ENCODE measurements at places on chromosomes 4 and X.

DNA sequence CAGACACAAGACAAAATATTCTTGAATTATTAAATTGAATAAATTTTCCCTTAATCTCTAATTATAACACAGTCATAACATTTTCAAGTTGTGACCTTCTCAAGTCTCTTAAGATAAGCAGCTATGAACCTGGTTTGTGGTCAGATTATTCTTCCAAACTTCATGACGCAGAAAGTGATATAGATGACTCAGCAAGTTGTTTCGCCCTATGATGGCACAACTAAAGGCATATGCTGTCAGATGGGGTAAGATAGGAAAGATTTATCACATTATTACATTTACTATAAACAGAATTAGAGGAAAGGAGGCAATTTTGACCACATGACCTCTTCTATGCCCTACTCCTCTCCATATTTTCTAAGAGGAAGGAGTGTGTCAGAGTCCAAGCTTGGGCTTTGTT lies 4.6 kb upstream of the DCAF12L2 start:
- DNase-seq, result no peak

DNA sequence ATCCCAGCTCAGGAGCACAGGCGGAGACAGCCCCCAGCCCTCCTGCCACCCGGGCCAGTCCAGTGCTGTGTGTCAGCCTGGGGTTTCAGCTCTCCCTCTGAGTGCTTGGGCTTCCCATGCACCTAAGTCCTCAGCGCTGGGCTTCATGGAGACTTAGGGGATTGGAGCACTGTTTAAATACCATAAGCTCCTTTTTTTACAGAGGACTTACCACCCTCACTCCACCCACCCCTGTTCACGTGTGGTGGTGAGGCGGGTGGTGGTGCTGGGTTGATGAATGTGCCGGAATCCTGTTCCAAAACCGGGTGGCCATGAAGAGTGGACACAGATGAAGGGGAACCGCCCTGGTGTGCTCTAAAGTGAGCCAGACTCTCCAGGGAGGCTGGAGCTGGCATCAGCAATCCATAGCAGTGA lies 66.9 kb downstream of the PSAPL1 start:
- no peak for DNase-seq

- DNase-seq, result no peak
Observed at GRCh38 chrX:48090123-48090522, 18.7 kb upstream of the ZNF630 start.

- DNase-seq, result no peak
Observed at GRCh38 chr4:27187786-27188185, 327.1 kb downstream of the STIM2 start.

DNA sequence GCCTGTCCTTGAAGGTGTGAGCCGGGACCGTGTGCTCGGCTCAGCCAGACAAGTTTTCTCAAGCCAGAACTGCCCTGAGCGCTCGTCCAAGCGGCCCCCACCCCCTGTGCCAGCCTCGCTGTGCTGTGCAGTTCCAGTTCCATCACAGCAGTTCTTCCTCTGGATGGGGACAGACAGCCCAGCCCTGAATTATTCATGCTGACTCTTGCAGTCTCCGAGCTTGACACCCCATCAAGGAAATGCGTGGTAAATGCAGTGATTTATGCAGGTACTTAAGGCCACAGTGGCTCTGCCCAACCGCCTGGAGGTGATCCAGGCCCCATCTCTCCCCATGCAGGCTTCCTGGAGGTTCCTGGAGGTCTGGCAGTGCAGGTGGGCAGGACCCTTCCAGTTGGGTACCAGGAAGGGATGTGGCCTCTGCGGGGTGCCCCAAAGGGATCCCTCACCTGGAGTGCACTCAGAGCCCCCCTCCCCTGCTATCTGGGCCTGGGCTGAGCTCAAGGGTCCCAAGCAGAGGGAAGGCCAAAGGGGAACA lies 44.8 kb upstream of the HMX1 start:
- no peak for DNase-seq

- DNase-seq, result no peak
Observed at GRCh38 chr4:14880805-14881204, 121.5 kb upstream of the CPEB2 start.
